ENCODE measurements at places on chromosomes 16 and 17. TPM values are rescaled to one million over a fixed set of nuclear protein-coding genes. Genes with fewer than 3 reads are reported as not detected.

Gene TRPV3
- 1.5 TPM for total RNA-seq

GRCh38 chr17:79272666-79273219 lies 198.1 kb downstream of the ENGASE start:
- peak; percentile 21 for DNase-seq

GRCh38 chr17:83179374-83179773 lies 100.0 kb downstream of the METRNL start:
- DNase-seq: no peak

GRCh38 chr16:722835-723633 lies 2.1 kb downstream of the ANTKMT start:
- no peak for DNase-seq

Gene RAPGEFL1
- total RNA-seq: 14.9 TPM

- no peak for DNase-seq
Observed at GRCh38 chr17:44781551-44782325, 22.9 kb downstream of the ADAM11 start.

GRCh38 chr16:86556576-86556975 lies 1.5 kb upstream of the MTHFSD start:
- DNase-seq: no peak

DNA sequence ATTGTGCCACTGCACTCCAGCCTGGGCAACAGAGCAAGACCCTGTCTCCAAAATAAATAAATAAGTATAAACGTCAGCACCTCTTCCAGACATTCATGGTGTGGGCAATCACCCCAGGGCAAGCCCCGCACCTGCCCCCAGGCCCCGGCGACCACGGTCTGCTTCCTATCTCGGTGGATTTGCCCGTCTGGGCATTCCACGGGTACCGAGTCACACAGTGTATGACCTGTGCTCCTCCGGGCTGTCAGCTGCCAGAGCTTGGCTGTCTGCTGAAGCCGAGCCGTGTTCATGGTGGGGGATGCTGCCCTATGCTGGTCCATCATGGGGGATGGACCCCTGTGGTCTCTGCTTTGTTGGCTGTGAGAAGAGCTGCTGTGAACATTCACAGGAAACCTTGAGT lies 15.4 kb downstream of the CYBC1 start:
- DNase-seq: no peak

Gene CCT6B
- total RNA-seq: 3.7 TPM

DNA sequence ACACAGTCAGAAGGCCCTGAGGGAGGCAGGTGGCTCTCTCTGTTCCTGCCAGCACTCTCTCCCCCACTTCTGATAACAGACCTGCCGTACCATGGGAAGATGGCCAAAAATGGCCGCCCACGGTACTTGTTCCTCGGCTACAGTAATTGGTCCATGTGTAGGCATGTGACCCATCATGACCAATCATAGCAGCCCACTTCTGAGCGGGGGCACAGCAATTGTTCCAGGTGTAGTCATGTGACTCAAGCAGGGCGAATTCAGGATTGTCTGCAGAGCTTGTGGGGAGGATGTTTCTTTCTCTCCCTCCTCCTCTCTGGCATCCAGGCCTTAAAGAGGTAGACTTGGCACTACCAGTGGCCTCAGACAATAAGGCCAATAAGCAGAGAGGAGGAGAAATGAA lies 250.4 kb downstream of the MRTFB start:
- peak; percentile 30 for DNase-seq

Gene TSPOAP1
- 0.18 TPM for total RNA-seq

DNA sequence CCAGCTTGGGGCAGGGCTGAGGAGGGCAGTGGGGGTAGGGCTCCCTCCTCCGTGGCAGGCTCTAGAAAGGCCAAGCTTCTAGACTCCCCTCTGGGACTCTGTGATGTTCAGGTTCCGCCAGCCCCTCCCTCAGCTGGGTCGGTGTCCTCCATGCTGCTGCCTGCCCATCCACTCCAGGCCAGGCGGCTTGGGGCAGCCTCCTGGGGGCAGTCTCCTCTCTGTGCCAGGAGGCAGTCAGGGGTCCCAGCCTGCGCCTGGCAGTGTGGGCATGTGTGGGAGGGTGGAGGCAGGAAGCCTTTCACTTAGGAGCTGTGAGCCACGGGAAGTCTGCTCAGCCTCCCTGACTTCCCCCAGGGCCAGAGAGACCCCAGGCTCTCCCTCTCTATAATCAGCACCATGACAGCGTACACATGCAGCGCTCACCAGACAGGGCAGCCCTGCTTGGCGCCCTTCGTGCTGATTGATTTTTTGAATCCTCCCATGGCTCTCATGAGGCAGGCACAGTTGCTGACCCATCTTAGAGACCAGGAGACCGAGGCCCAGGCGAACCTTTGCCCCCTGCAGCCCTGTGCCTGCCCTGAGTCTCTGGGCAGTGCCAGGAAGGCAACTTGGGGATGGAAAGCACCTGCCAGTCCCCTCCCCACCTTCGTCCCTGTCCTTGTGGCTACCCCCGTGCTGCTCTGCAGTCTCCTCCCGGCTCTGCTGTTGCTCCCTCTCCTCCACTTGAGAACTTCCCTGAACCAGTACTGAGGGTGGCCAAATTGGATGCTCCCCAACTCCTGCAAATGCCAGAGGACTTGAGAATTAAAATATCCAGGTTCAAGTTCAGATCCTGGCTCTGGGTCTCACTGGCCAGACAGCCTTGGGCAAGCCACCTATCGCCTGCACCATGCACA lies 234.7 kb upstream of the GSE1 start:
- DNase-seq: no peak

- DNase-seq: no peak
Observed at GRCh38 chr16:59259950-59260319, 525.8 kb upstream of the GOT2 start.

GRCh38 chr17:64773836-64774761 lies 112.0 kb upstream of the SMURF2 start:
- peak; percentile 96 for DNase-seq

- DNase-seq: peak; percentile 28
Observed at GRCh38 chr16:88306860-88307545, 75.8 kb upstream of the ZNF469 start.

DNA sequence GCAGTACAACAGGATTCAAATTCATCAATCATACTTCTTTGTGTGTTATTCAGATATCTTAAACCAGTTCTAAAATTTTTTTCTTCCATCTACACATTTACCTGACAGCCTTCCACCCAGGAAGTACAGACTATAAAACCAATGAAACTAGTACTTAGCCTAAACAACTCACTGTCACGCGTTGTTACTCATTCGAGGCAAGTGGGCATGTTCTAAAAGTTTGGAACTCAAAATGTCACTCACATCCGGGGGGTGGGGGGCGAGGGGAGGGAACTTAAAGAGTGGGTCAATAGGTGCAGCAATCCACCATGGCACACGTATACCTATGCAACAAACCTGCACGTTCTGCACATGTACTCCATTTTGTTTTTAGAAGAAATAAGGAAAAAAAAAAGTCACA lies 90.4 kb upstream of the PLEKHM1 start:
- DNase-seq: no peak

- DNase-seq: no peak
Observed at GRCh38 chr16:29649588-29650494, 13.2 kb upstream of the SPN start.

DNA sequence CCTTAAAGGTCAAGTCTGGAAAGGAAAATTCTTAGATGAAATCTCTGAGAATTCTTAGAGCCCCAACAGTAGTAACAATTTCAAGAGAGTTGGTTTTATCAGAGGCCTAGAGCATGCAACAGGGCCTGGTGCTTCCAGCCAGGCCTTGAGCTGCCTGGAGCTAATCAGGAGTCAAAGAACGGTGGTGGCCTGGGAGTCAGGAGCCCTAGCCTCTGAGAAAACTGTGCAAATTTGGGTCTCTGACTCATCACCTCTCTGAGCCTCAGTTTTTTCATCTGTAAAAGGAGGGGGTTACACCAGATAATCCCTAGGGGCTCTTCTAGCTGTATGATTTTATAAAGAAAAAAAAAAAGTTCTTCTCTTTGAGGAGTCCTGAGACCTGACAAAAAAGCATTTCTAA lies 227.3 kb upstream of the RPL38 start:
- no peak for DNase-seq

DNA sequence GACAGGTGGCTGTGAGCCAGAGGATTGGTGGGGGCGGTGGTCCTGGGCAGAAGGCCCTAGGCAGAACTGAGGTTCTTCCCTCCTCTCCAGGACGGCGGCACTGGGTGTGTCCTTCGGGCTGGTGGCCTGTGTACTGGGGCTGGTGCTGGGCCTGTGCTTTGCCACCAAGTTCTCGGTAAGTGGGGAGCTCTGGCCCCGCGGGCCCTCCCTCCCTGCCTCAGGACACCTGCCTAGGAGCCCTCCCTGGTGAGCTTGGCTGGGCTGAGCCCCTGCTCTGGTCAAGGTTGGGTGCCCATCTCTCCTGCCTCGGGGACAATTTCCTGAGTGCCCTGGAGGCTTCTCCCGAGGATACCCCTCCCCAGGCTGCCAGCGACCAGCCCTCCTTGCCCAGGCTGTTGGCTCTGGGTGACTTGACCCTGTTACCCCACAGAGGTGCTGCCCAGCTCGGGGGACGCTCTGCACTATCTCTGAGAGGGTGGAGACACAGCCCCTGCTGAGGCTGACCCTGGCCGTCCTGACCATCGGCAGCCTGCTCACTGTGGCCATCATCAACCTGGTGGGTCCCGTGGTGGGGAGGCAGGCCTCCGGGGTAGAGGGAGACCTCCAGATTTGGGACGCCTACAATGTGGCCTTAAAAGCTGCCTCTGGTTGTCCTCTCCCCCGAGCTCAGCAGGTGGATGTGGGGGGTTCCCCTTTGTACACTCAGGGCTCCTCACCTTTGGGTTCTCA lies 42.0 kb downstream of the ADCY7 start:
- no peak for DNase-seq

DNA sequence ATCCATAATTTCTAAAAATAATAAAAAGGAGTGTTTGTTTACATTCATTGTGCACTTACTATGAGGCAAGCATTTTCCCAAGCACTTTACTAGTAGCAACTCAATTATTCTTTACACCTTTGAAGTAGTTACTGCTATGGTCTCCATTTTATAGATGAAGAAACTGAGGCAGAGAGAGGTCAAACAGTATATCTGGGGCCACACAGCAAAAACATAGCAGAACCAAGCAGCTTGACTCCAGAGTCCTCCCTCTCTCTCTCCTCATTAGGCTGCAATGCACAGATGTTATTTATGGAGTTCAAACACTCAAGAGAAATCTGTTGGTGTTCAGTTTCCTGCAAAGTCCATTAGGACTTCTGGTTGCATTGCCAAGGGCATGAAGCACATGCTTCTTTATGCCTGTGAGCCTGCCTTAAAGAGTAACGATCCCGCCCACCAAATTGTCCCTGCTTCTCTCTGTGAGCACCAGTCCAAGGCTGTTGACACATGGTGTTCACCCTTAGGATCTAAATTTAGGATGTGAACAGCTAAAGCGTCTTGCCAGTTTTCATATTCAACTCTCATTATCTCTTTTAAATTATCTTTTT lies 44.0 kb downstream of the GPRC5B start:
- no peak for DNase-seq

GRCh38 chr17:6061290-6061689 lies 8.9 kb upstream of the WSCD1 start:
- no peak for DNase-seq

GRCh38 chr17:34527908-34528470 lies 51.4 kb upstream of the TMEM132E start:
- DNase-seq: no peak

Gene MPV17L
- total RNA-seq: not detected

DNA sequence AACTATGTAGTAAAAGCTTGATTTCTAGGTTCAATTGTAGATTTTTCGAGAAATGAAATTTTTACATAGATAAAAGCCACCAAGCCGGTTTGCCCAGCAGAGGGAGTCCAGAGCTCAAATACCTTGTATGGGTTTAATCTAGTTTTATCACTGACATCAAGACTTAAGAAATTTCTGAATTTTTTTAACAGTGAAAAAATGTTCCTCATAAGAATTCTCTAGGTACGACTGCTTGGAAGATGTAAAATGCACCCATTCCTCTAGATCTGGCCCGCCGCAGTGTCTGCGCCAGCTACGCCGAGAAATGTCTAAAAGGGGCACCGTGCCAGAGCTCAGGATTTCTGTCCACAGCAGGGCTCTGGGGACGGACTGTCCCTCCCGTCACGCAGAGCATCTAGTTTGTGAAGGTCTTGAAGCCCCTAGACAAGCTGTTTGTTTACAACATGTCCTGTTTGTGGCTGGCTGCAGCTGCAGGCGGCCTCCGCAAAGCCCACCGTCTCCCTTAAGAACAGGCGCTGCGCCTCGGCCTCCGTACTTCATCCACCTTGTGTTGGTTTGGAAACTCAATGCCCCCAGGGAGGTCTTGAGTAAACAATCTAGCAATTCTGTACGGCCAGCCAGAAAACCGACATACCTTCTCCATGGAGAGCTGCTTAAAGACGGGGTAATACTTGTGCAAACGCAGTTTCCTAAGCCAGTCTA lies 24.8 kb downstream of the MAP1LC3B start:
- DNase-seq: peak; percentile 40

DNA sequence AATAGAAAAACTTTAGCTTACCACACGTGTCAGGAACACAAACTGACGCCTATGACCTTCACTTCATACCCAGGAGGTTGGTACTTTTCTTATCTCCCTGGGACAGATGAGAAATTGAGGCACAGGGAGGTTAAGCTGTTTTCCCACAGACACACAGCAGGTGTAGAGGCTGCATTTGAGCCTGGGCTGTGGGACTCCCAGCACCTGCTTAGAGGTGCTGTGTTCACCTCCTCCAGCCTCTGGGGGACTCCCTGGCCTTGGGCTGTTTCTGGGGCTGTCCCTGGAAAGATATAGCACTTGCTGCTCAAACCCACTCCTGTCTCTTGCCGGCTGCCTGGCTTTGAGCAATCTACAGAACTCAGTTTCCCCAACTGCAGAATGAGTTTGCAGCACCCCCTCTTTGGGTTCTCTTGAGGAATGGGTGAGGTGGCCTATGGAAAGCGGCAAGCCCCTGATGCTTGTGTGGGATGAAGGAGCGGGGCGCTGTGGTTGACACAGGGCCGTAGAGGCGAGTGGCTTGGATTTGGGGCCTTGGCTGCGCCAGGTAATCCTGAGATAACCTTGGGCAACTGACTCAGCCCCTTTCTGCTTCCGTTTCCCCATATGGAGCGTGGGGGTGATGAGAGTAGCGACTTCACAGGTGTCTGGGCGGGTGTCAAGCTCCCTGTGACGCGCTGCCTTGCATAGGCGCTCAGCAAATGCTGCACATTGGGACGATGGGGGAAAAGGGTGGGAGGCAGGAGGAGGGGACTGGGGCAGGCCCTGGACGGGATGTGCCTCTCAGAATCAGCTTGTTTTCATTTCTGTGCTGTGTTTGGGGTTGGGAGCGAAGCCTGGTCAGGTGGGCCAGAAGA lies 104.5 kb upstream of the CIBAR2 start:
- no peak for DNase-seq

DNA sequence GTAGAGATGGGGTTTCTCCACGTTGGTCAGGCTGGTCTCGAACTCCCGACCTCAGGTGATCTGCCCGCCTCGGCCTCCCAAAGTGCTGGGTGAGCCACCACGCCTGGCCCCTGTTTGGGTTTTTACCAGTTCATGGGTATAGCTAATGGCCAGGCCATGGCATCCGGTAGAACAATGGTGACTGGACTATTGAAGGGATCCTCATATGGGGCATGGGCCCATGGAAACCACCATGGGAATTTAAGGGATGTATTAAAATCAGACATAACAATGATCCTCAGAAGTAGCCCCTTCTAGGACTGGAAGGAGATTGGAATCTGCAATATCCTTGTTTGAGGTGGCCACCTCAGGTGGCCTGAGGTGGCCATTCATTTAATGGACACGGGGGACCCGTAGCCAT lies 17.5 kb upstream of the GUCY2D start:
- DNase-seq: no peak

- no peak for DNase-seq
Observed at GRCh38 chr17:5355421-5356129, 63.9 kb downstream of the NUP88 start.

- DNase-seq: no peak
Observed at GRCh38 chr16:4488499-4488967, 12.3 kb downstream of the HMOX2 start.

- no peak for DNase-seq
Observed at GRCh38 chr16:719815-720446, 1.0 kb upstream of the ANTKMT start.

All from PC-9 (cell line).